KBM-7 (cell line): ENCODE measurements at places on chromosomes 1 and 21.

DNA sequence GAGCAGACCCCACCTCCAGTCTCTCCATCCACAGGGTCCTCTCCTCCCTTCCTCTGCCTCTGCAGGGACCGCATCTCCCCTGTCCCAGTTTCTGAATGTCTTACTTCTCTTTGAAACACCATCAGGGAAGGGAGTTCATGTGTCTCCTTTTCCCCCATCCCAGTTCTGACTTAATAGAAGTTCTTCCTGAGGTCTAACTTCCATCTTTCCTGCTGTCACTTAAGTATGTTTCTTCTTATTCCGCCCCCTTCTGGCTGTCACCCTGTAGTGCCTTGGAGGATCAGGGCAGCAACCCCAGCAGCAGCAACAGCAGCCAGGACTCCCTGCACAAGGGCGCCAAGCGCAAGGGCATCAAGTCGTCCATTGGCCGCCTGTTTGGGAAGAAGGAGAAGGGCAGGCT, 29.3 kb downstream of the MYOG start:
- no peak for DNase-seq

DNA sequence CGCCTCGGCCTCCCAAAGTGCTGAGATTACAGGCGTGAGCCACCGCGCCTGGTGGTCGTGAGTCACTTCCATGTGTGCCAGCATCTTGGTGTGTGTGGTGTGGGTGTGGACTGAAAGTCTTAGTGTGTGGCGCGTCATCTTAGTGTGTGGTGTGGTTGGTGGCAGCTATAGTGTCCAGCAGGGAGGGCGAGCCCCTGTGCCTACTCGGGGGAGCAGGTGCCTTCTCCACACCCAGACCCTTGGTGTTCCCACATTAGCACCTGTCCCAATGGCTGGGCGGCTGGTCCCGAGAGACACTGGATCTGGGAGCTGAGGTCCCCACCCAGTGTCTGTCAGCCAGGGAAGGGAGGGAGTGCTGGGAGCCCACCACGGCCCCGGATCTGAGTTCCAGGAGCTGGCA, 2.8 kb downstream of the SCNN1D start:
- no peak for DNase-seq

GRCh38 chr1:148388260-148389026, 94.7 kb downstream of the PPIAL4G start:
- DNase-seq = no peak

DNA sequence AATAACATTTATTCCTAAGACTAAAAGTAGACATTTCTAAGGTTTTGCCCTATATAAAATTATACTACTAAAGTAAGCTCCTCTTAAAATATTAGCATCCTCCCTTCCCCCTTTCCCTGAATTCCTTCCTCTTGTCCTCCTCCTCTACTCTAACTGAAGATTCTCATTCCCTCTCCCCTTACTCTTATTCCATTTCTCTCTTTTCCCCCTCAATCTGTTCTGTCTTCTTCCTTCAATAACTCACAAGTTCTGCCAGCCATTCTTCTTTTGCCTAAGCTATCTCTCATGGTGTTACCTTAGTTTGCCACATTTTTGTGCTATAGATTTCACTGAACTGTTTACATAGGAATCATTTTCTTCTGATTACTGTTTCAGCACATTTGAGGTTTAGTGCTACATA, 10.7 kb downstream of the LRIF1 start:
- no peak for DNase-seq
